ENCODE measurements at places on chromosomes 12 and 14. TPM values are rescaled to one million over a fixed set of nuclear protein-coding genes. Genes with fewer than 3 reads are reported as not detected.

Gene OVCH1
- not detected for total RNA-seq

Gene ADAMTS20
- not detected for total RNA-seq

Gene RNASE12
- not detected for total RNA-seq

Gene OLR1
- total RNA-seq: under 0.01 TPM

Gene PPP4R3A
- total RNA-seq: 92.3 TPM

Gene DBX2
- total RNA-seq: not detected

Gene NTF3
- total RNA-seq: not detected

Gene RHOJ
- 0.21 TPM for total RNA-seq

Gene TXNDC16
- 1.7 TPM for total RNA-seq

Gene SLC6A12
- total RNA-seq: not detected

Gene TDRD9
- total RNA-seq: 1.3 TPM

Gene CACNA2D4
- not detected for total RNA-seq

Gene TMEM117
- 7.2 TPM for total RNA-seq

Gene RILPL2
- total RNA-seq: 3.0 TPM

Gene RIPK3
- total RNA-seq: 5.1 TPM

Gene KCNH3
- not detected for total RNA-seq

Gene SLC8B1
- 16.6 TPM for total RNA-seq

Gene CLEC9A
- not detected for total RNA-seq

Gene ELK3
- 11.3 TPM for total RNA-seq

Gene SIX6
- not detected for total RNA-seq

Gene SERPINA12
- total RNA-seq: not detected

Gene DHH
- under 0.01 TPM for total RNA-seq

Gene RERG
- total RNA-seq: not detected

Gene KLRC2
- total RNA-seq: not detected

Gene DIO2
- not detected for total RNA-seq

Gene PDE3A
- not detected for total RNA-seq

Gene RFX4
- not detected for total RNA-seq

Gene ATG101
- 76.1 TPM for total RNA-seq

Gene TAC3
- not detected for total RNA-seq

Gene SIX4
- 7.0 TPM for total RNA-seq

Gene SCN8A
- total RNA-seq: 0.64 TPM

Gene FRS2
- total RNA-seq: 35.2 TPM

Gene TMEM132D
- 0.24 TPM for total RNA-seq

Gene AQP2
- total RNA-seq: not detected

Gene RNASE3
- total RNA-seq: not detected

Gene LYSET
- total RNA-seq: 10.9 TPM

Gene EIF5
- 116 TPM for total RNA-seq
